ENCODE measurements at places on chromosomes 1 and 21. TPM values are rescaled to one million over a fixed set of nuclear protein-coding genes. Genes with fewer than 3 reads are reported as not detected.

DNAJC28 gene
- 3.5 TPM for total RNA-seq

NMNAT2 gene
- total RNA-seq = 7.8 TPM

FCER1A gene
- total RNA-seq = not detected

ARTN gene
- total RNA-seq = 6.9 TPM

CFHR1 gene
- total RNA-seq = 0.21 TPM

SERPINC1 gene
- total RNA-seq = not detected

ATP5PB gene
- 241 TPM for total RNA-seq

NCF2 gene
- total RNA-seq = 0.10 TPM

PHGDH gene
- 23.9 TPM for total RNA-seq

CTH gene
- total RNA-seq = 3.7 TPM

CELSR2 gene
- 0.43 TPM for total RNA-seq

CD84 gene
- total RNA-seq = not detected

ATXN7L2 gene
- total RNA-seq = 6.1 TPM

DNA sequence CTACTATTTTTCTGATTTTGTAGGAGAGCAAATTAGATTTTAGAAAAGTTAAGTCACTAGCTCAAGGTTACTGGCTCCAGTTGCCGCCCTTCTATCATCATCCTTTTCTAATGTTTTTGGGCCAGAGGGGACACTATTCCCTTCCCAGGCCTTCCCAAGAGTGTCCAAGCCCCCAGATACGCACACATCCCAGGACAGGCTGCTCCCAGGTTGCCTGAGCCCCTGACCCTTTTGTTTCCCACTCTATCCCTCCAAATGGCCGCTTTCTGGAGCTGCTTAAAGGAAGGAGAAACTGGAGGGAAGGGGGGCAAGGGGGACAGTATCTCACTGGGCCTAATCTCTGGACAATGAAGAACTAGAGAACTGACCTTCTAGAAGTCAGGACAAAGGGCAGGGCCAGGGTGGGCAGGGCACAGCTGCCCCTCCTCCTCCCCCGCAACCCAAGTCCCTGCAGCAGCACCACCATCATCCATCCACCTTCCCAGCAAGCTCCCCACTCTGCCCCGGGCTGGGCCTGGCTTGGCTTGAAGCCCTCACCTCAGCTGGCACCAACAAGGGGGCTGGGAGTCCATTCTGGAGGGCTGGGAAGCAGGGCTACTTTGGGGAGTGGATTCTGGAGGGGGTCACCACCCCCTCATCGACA is 1.1 kb upstream of the MAP7D1 start:
- DNase-seq = peak; percentile 79

DNA sequence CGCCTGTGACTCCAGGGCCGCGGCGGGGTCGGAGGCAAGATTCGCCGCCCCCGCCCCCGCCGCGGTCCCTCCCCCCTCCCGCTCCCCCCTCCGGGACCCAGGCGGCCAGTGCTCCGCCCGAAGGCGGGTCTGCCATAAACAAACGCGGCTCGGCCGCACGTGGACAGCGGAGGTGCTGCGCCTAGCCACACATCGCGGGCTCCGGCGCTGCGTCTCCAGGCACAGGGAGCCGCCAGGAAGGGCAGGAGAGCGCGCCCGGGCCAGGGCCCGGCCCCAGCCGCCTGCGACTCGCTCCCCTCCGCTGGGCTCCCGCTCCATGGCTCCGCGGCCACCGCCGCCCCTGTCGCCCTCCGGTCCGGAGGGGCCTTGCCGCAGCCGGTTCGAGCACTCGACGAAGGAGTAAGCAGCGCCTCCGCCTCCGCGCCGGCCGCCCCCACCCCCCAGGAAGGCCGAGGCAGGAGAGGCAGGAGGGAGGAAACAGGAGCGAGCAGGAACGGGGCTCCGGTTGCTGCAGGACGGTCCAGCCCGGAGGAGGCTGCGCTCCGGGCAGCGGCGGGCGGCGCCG is at the start of gene SIM2:
TSS of gene SIM2 (plus strand) at position 135 of the 565 bp plus-strand sequence. CDS start 632 bp downstream, outside the sequence.
- DNase-seq = peak; percentile 73

GRCh38 chr1:17646444-17647280 is 107.2 kb downstream of the ARHGEF10L start:
- no peak for DNase-seq

DNA sequence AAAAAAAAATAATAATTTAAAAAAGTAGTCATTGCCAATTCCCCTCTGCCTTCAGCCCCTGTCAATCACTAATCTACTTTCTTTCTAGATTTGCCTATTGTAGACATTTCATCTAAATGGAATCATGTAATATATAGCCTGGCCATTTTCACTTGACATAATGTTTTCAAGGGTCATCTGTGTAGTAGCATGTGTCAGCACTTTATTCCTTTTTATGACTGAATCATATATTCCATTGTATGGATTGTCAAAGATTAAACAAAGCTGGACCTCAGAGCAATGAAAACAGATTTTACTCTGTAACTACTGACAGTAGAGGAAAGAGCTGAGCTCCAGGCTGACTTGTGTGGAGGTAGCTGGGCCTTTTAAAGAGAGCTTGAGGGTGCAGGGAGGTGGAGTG is 15.9 kb downstream of the VPS13D start:
- DNase-seq = no peak

DNA sequence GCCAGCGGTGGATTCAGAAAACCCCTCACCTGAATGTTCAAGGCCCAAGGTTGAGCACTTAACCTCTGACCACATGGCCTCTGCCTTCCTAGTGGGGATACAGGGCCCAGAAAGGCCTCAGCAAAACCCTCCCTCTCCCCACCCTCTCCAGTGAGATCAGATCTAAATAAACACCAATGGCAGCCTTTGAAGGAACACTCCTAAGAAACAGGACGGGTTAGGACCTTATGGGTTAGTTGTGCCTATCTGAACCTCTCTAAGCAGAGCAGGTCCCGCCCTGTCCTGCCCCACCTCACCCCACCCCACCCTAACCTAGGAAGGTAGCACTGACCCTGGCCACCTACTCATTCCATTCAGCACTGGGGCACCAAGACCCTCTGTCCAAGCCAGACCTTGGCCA is 7.9 kb upstream of the GRHL3 start:
- DNase-seq = no peak

DNA sequence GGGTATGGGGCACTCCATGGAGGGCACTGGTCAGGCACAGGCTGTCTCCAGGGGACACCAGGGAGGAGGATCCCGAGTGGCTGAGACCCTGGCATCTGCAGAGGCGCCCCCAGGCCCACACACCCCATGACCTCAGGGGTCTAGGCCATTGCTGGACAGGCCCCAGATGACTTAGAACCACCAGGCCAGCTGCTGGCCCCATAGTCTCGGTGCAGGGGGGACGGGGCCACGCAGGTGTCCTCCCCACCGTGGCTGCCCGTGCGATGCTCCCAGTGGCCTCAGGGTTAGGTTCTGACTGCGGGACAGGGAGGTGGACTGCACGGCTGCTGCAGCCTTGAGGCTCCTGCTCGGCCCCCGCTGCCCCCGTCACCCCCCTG is 44.0 kb downstream of the MORN1 start:
- DNase-seq = no peak

- DNase-seq = no peak
Measured at GRCh38 chr1:61051443-61051718, 31.0 kb upstream of the NFIA start.

GRCh38 chr1:9850442-9851162 is 26.8 kb upstream of the CLSTN1 start:
- DNase-seq = no peak

DNA sequence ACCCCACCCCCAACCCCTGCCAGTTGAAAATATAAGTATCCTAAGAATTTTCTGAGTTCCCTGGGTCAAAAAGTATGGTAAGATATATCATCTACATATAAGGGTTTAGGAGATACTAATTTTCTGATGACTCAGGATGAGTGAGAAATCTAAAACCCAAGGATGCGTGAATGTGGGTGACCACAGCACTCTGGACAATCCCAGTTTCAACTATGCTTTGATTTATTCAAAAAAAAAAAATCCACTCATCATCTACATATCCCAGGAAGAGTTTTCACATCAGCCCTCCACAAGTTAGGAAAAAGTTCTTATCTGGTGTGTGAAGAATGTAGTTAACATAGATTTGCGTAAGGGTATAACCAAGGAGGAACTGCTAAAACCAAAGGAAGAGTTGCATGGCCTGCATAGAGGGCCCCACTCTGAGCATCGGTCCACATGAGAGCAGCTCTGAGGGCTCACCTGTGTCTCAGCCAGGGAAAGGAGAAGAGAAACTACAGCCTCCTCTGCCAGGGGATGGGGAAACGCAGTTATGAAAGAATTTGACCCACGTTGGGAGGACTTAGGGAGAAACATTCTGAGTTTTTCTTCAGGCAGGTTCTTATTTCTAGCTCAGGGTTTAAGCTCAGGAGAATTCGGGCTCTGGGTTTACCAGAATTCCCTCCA is 18.8 kb downstream of the LAMB3 start:
- DNase-seq = no peak

- DNase-seq = peak; percentile 27
Measured at GRCh38 chr1:246425139-246425794, 81.8 kb downstream of the SMYD3 start.

- DNase-seq = no peak
Measured at GRCh38 chr1:15577691-15578090, 7.2 kb downstream of the AGMAT start.

- DNase-seq = no peak
Measured at GRCh38 chr1:153939476-153939875, 7.0 kb downstream of the DENND4B start.

GRCh38 chr1:30524840-30525617 is 198.4 kb downstream of the MATN1 start:
- no peak for DNase-seq

GRCh38 chr1:61639608-61640336 is 85.2 kb downstream of the TM2D1 start:
- no peak for DNase-seq

DNA sequence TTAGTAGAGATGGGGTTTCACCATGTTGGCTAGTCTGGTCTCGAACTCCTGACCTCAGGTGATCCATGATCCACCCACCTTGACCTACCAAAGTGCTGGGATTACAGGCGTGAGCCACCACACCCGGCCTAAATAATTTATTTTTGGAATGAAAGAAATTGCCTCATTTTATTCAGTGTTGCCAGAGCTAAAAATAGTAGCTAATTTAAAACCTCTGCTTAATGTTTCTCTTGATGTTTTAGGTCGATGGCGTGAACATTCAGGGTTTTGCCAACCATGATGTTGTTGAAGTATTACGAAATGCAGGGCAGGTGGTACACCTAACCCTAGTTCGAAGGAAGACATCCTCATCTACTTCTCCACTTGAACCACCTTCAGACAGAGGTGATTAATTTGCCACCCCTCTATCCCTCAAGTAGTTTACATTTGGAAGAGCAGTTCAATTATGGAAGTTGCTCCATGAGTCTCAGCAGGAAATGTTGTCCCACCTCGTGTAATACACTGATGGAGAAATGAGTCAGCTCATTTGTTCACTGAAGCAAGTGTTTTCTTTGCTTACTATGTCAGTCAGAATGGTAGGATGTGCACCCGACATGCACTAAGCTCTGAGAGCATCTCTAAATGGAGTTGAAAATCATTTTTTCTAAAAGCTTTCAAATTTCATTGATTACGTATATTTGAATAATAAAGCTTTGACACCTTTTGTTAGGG is 54.9 kb downstream of the PATJ start:
- DNase-seq = no peak

GRCh38 chr1:223741861-223742260 is 29.5 kb downstream of the CAPN2 start:
- DNase-seq = no peak

- DNase-seq = peak; percentile 55
Measured at GRCh38 chr1:62687421-62687902, 724 bp downstream of the DOCK7 start.

DNA sequence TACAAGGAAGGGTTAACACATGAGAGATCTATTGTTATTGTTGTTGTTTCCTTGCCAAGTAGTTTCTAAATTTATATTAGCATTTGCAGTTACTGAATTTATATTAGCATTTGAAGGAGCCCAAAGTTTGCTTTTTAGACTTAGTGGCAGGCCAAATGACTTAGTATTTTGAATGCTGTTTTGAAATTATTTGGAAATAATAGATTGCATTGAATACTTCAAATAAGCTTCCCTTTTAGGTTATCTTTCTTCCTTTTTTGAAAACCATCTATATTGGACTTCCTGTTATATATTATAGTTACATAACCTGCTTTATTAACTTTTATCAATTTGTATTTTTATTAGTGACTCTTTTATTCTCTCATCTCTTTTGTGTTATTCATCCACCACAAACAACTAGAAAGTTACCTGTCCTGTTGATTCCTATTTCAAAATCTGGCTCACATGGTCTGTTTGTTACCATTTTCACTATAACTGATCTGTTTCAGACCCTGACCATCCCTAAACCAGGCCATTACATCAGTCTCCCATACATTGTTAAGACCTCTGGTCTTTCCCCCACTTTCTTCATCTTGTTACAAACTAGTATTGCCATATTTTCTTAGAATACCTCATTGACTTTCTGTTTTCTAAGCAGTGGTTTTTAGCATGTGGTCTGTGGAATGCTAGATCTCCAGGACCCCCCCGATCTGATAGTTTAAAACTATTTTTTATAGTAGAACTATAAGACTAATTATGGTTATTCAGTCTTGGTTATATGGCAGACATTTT is 185.2 kb downstream of the RASAL2 start:
- no peak for DNase-seq

GRCh38 chr1:203628201-203629015 is 1.8 kb downstream of the ATP2B4 start:
- DNase-seq = peak; percentile 50

GRCh38 chr21:36966821-36967768 is 626 bp upstream of the HLCS start:
- peak; percentile 22 for DNase-seq

DNA sequence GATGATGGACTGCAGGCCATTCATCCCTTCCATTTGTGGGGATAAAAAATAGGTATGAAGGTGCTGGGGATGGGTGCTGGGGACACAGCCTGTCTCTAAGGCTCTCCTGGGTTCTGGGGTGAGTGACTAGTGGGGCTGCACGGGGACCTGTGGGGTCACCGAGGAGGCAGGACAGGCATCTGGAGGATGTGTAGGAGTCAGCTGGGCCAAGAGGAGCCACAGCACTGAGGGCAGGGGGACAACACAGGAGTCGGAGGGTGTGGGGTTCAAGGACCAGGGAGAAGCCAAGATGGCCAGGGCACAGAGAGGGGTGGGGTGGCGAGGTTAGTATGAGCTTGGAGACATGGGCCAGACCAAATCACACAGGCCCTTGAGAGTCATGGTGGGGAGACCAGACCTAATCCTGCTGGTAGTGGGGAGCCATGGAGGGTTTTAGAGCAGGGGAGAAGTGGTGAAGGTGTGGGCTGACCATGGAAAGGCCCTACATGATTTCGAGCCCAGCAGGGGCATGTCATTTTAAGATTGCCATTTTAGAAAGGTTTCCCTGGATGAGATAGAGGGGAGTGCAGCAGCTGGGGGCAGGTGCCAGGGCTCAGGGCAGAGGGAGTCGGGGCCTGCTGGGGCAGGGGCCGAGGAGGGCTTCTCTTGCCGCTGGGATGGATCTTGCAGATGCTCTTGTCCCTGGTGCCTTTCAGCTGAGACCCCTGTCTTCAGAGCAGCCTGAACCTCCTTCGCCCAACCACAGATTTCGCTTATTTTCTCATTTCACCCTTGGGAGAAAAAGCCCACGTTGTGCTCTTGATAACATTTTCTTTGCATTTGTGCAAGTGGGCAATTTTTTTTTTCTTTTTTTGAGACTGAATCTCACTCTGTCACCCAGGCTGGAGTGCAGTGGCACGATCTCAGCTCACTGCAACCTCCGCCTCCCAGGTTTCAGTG is 22.7 kb downstream of the SERINC2 start:
- DNase-seq = no peak

GRCh38 chr1:193479187-193479586 is 292.8 kb upstream of the B3GALT2 start:
- no peak for DNase-seq

GRCh38 chr1:26254404-26254803 is 20.4 kb downstream of the CEP85 start:
- peak; percentile 48 for DNase-seq
